ENCODE measurements at places on chromosomes 3 and 15.

- DNase-seq: no peak
Observed at GRCh38 chr15:101428758-101429157, 60.7 kb downstream of the PCSK6 start.

DNA sequence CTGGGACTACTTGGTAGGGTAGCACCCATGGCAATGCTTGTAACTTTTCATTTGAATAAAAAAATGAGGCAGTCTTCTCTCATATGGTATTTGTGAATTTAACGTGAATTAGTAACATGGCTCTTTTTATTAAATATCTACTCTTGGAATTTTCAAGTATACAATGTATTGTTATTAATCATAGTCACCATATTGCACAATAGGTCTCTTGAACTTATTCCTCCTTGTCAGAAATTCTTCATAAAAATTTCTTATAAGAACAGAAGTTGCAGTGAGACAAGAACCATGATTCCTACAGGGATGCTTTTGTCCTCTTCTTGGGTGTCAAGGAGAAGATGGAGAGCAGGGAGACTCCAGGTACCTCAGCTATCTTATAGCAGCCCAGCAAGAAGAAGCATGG is 203.8 kb upstream of the FEZF2 start:
- DNase-seq: no peak

GRCh38 chr15:61654918-61655317 is 405.3 kb downstream of the VPS13C start:
- DNase-seq: no peak

DNA sequence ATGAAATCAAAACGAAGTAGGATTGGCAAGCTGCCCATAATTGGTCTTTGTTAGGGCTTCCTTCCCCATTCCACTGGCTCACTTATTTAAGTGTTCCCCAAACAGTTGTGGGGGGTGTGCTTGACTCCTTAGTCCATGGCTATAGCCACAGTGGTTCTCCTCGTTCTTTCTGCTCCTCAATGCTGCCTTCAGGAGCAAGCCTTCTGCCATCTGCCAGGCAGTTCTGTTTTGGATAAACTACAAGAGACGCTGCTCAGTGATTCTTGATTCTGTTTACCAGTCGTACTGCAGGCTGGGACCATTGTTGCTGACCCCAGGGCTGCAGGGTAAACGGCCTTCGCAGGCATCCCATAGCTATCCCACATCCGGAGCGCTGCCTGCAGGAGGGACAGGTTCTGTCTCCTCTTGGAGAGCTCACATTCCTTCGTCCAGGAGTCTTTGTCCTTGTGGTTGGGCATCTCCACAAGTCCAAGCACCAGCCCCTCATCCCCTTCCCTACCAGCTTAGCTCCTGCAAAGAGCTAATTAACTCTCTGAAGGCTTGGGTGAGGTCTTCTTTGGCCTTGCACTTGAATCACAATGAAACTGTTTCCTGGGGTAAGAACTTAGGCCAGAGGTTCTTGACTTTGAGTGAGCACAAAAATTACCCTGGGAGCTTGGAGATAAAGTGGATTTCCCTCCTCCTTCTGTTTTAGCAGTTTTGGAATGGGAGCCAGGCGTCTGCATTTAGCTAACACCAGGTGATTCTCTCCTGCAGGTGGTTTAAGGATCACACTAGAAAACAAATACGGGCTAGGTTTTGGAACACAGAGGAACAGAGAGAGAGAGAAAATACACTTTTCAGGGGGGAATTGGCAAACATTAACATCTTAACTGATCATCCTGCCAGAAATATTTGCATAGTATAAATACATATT is 114.9 kb downstream of the SV2B start:
- no peak for DNase-seq

- no peak for DNase-seq
Observed at GRCh38 chr3:102449341-102449740, 14.5 kb downstream of the ZPLD1 start.

DNA sequence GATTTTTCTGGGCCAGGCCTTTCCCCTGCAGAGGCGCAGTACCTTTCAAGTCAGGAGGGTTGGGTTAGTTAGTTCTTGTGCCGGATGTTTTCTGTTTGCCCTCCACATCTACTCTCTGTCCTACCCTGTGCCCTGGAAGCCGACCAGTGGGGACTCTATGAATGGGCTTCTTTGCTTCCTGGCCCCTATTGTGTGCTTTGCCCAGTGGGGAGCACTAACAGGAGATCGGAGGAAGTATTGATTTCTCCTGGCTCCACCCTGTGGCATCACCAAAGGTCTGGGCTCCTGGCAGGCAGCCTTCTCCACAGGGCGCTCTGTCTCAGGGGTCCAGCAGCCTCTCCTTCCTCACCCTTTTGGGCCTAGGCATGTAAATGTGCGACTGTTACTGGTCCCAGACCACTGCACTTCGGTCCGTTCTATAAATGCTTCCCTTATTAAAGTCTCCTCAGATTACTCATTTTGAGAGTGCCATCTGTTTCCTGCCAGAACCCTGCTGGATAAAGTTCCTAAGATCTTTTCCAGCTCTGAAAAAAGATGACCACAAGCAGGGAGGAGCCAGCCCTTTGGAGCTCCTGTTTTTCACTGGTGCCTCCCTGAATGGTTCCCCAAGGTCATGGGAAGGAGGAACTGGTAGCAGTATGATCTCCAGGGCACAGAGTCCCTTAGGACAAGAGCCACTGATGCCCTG is 44.5 kb downstream of the CTDSPL start:
- peak; percentile 36 for DNase-seq

- no peak for DNase-seq
Observed at GRCh38 chr3:78871048-78871447, 896.8 kb downstream of the ROBO1 start.

DNA sequence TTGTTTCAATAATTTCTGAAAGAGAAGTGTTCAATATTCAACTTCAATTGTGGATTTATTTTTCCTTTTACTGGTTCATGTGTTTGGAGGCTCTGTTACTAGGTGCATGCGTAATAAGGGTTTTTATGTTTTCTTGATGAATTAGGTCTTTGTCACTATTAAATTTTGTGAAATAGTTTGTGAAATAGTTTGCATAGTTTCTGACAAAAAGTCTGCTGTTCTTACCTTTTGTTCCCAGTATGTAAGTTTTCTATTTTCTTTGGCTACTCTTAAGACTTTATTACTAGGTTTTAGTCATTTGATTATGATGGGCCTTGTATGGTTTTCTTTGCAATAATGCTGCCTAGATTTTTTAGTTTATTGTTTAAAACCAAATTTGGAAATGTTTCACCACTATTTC is 38.0 kb downstream of the MEF2A start:
- DNase-seq: no peak

DNA sequence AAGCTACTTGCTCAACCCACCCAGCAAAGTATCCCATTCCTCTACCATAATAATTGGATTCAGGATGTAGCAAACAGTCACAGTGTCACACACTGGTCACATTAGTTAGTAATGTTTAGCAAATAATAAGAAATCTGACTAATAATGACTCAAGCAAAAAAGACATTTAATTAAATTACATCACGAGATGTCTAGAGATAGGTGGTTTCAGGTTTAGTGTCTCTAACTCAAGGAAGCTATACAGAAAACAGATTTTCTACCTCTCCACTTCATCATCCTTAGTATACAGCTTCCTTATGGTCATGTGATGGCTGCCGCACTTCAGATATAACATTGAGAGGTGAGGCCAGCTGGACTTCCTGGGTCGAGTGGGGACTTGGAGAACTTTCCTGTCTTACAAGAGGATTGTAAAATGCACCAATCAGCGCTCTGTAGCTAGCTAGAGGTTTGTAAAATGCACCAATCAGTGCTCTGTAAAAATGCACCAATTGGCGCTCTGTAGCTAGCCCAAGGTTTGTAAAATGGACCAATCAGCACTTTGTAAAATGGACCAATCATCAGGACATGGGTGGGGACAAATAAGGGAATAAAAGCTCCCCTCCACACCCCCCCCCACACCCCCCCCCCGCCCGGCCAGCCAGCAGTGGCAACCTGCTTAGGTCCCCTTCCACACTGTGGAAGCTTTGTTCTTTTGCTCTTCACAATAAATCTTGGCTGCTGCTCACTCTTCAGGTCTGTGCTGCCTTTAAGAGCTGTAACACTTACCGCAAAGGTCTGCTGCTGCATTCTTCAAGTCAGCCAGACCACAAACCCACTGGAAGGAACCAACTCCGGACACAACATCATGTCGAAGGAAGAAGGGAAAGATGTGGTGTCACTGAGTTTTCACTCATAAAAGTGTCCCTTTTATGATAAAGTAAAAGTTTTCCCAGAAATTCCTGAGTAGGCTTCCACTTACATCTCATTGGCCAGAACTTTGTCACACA is 24.9 kb upstream of the ARPIN start:
- DNase-seq: no peak

DNA sequence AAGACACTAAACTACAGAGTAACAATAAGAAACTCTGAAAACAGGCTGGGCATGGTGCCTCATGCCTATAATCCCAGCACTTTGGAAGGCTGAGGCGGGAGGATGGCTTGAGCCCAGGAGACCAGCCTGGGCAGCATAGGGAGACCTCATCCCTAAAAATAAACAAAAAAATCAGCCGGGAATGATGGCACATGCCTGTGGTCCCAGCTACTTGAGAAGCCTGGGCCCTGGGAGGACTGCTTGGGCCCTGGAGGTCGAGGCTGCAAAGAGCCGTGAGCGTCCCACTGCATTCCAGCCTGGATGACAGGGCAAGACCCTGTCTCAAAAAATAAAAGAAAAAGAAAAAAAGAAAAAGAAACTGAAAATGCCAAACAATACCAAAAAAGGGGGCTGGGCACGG is 55.4 kb downstream of the TMCC1 start:
- DNase-seq: no peak

DNA sequence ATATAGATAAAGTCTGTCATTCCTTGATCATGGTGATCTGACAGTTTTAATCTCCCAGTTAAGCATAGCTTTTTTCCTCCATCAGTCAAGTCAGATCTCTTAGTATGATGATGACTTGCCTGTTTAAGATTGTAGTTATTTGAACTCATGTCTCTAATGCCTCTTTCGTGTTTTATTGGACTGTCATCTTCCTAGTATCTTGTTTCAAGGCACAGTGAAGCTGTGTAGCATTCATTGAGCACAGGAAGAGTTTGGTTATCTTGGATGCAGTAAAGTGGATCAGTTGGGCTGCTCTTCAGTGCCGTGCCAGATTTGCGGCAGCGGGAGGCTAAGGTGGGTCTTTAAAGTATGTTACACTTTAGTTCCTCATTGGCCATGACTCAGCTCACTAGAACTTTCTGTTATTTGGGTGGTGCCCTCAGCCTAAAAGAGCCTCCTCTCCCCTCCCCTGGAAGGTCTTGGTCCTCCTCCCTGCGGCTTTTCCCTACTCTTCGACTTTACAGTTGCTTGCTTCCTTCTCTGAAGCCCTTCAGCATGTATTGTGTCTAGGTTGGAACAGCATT is 45.7 kb upstream of the SKOR1 start:
- no peak for DNase-seq

DNA sequence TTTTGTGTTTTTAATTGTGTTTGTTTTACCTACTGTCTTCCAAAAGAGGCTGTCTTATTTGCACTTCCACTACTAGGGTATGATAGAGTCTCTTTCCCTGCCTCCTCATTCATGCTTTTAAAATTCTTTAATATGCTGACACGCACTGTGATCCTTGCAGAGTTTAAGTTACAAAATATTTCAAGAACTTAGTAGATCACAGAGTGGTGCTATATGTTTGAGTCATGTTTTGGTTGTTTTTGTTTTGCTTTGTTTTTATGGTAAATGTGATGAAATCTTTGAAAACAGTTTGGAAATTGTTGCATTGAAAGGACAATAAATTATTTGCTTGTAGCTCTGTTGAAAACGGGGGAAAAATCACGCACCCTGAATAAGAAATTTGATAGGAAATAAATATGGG is 5.9 kb upstream of the ABHD10 start:
- DNase-seq: no peak

GRCh38 chr3:186901135-186901734 is 29.1 kb upstream of the ST6GAL1 start:
- DNase-seq: no peak

DNA sequence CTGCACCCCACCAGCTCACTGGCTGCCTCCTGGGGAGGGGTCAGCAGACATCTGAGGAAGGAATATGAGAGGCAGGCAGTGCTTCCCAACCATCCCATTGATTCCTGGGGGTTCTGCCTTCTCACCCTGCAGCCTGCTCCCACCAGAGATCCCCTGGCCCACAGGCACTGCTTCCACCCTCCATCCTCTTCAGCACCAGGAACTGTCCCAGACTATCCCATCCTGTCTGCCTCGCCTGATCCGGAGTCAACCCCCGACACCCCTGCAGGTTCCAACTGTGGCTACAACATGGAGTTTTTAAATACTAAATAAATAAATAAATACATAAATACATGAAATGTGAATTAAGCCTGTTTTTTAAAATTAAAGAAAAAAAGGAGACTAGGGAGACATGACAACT is 43.6 kb downstream of the CACNA2D2 start:
- DNase-seq: no peak

DNA sequence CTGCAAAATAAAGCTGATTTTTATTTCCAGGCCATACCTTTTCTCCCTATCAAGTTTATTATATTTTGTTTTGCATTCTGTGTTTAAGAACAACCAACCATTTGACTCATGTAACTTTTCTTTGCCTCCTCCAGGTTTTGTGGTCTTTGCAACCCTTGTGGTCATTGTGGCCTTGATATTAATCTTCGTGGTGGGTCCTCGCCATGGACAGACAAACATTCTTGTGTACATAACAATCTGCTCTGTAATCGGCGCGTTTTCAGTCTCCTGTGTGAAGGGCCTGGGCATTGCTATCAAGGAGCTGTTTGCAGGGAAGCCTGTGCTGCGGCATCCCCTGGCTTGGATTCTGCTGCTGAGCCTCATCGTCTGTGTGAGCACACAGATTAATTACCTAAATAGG is 27.6 kb downstream of the NIPA2 start:
- no peak for DNase-seq

GRCh38 chr15:22880068-22880980 is 41.9 kb downstream of the NIPA2 start:
- DNase-seq: no peak

GRCh38 chr3:46655271-46655670 is 38.2 kb downstream of the ALS2CL start:
- DNase-seq: no peak

- DNase-seq: peak; percentile 73
Observed at GRCh38 chr3:157335233-157336076, 101.2 kb upstream of the PTX3 start.

GRCh38 chr3:50174947-50175524 is 16.4 kb upstream of the GNAT1 start:
- no peak for DNase-seq

DNA sequence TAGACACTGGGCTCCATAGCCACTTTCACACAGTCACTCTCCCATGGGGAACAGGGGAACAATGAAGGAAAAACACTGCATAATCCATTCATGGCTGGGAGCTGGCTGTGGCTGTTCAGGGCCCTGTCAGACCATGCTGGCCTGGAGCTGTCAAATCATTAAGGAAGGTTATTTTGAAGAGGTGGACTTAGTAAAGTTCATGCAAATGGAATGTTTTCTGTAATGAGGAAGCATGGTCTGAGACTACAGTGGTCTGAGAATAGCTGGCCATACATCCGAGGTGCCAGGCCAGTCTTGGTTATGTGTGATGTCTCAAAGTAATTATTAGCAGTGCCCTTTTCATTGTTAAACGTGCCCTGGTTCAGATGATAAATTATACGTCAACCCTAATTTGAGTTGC is 117.1 kb upstream of the MRPS22 start:
- DNase-seq: no peak

GRCh38 chr3:73490453-73491286 is 134.1 kb downstream of the PDZRN3 start:
- DNase-seq: no peak

Measured in Ammon's horn (tissue), 1 donor.